Esophagus squamous epithelium (tissue), 5 donors: ENCODE measurements at places on chromosomes 4 and X.

DNA sequence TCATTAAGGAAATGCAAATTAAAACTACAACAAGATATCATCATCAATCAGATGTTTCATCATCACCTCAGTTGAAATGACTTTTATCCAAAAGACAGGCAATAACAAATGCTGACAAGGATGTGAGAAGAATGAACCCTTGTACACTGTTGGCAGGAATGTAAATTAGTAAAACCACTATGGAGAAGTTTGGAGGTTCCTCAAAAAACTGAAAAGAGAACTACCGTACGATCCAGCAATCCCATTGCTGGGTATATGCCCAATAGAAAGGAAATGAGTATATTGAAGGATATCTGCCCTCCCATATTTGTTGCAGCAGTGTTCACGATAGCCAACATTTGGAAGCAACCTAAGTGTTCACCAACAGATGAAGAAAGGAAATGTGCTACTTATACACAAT, 50.6 kb upstream of the STARD8 start:
- no peak for DNase-seq

GRCh38 chr4:56655627-56656345, 25.3 kb downstream of the HOPX start:
- no peak for DNase-seq

- DNase-seq, result no peak
Measured at GRCh38 chr4:140112576-140112975, 41.4 kb downstream of the MAML3 start.

DNA sequence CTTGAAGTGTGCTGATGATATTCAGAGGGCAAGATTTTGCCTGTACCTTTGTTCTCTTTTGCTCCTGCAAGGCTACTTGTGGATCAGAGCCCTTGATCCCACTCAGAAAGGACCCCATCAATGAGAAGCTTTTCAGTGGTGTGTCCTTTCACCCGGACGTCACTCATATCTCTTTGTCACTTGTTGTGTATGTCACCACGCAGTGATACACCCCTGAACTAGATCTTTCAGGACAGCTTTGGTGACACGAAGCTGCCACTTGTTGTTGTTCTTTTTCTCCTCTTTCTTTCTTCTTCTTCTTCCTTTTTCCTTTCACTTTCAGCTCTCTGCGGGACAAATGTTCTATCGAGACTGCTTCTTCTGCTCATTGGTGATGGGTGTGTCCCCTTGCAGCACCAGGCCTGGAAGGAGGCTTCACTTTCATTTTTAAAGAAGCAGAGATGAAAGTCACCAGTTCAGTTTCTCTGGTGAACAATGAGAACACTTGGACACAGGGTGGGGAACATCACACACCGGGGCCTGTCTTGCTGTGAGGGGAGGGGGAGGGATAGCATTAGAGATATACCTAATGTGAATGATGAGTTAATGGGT, 83.6 kb downstream of the NBDY start:
- DNase-seq, result no peak

DNA sequence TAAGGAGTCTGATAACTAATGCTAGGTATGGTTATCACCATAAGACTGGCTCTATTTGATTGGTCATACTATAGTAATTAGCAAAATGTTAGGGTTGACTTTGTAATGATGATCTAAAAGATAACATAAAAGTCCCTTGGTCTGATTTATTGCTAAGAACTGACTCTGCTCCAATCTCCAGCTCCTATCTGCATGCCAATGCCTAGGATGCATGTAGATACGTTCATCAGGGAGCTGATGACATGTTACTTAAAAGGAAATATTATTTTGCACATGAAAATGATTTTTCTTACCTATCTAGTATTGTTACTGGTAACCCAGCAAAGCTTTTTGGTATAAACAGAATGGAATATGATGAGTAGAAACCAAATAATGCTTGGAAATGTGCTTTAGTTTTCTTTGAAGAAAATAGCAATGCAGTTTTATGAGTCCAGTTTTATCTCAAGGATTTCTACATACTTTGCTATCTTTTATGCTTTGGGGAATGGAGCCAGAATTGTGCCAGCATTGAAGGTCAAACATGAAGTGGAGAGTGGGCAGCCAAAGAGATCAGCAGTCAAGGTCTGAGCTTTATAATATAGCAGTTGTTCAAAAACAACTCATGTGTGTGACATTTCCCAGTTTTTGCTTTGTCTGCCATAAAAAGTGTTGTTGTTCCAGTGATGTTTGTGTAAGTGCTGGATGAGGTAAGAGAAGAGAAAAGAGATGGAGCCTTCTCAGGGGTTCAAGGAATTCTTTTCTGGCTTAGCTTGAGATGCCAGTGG, 121.0 kb downstream of the ARHGAP24 start:
- no peak for DNase-seq

DNA sequence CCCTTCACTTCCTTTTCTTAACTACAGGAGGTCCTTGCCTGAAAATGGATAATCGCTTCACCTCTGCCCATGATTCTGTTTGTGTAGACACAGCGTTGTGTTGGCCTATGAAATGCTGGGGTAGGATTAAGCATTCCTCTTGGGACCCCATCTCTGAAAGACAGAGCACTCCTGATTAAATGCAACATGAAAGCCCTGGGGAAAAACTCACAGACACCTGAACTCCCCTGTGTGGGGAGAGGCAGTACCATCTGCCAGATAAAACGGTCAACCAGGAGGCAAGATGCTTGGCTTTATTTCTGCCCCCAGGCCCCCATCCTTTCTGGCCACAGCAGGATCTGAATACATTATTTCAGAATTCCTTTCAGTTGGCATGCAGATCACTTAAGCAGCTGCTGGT, 1.9 kb downstream of the LGI2 start:
- no peak for DNase-seq

GRCh38 chr4:169383724-169384123, 113.0 kb upstream of the SH3RF1 start:
- no peak for DNase-seq

GRCh38 chr4:148574502-148574901, 132.3 kb upstream of the NR3C2 start:
- no peak for DNase-seq

GRCh38 chr4:20944451-20944850, 244.2 kb downstream of the PACRGL start:
- no peak for DNase-seq

GRCh38 chrX:102745857-102746584, 25.5 kb downstream of the GPRASP3 start:
- no peak for DNase-seq

DNA sequence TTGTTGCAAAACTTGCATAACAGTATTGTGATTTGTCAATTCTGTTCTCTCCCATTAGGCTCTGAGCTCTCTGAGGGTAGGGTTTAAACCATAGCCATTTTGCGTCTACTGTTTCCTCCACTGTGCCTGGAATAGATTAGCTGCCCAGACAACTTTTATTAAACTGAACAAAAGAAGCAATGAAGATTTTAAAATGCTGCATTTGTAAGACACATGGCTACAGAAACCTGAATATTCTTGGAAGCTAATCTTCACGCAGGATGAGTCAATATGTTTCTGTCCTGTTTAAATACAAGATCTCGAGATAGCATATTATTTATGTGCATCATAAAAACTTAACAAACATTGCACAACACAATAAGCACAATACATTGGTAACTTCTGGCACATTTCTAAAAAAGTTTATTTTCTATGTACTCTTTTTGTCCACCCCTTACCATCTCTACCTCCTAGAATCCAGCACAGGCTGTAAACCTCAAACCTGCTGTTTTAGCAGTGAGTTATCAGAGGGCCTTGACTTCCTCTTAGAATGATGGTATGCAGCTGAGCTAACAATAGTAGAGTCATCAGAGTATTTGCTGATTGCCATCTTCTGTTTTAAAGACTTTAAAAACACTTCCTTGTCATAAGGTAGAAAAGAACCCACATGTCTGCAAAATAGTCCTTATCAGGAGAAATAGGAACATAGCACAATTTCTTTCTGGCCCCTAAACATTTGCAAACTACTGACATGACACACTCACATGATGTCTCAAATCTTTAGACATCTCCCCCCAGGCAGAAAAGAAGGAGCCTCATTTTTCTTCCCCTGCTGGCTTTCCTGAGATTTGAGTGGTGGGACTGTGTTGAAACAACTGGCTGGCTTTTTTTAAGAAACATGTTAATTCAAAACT, 10.6 kb upstream of the CCNG2 start:
- no peak for DNase-seq

GRCh38 chrX:113136836-113137235, 296.2 kb upstream of the AMOT start:
- DNase-seq, result no peak

GRCh38 chr4:181595716-181596115, 647.5 kb upstream of the TENM3 start:
- no peak for DNase-seq

- no peak for DNase-seq
Measured at GRCh38 chr4:113288696-113289095, 239.2 kb downstream of the ANK2 start.

DNA sequence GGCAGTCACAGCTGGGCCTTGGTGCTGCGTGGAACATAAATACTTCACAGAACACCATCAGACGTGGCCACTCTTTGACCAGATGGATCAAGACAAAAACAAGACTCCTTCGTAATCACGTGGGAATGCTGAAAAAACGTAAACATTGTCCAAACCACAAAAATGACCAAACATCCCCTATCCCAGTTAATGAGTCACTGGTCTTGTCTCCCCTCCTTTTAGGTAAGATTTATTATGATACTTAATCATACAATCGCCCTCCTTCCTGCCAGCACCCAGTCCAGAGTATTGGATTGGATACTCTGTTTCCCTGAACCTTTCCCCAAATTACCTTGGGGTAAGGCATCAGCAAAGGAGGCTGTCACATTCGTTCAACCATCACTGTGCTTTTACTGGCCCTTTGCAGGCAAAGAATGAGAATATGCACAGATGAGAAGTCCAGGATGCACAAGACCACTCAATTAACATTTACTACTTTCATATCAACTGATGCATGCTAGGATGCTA, 601 bp upstream of the TCEANC start:
- no peak for DNase-seq

GRCh38 chrX:5898463-5898862, 330.2 kb downstream of the NLGN4X start:
- DNase-seq, result no peak

DNA sequence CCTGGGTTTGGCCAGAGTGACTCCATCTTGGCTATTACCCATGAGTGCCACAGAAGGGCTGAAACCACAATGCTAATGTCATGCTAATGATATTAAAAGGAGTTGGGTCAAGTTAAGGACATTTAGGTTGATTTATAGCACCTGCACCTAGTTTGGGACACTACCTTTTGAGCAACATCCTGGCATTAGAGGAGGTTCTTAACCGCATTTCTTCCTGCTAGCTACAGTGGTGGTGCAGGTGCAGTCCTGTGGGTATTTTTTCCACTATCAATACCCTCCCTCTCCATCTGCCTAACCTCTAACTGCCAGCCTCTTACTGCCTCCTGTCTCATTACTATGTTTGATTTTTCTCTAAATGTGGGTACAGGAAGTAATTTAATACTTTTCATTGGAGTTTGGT, 1276.1 kb downstream of the FSTL5 start:
- DNase-seq, result no peak

- no peak for DNase-seq
Measured at GRCh38 chr4:39285111-39285795, 80.9 kb downstream of the RFC1 start.

GRCh38 chr4:86895692-86896488, 3.7 kb upstream of the C4orf36 start:
- no peak for DNase-seq

GRCh38 chr4:40514497-40514951, 115.1 kb downstream of the RBM47 start:
- no peak for DNase-seq

DNA sequence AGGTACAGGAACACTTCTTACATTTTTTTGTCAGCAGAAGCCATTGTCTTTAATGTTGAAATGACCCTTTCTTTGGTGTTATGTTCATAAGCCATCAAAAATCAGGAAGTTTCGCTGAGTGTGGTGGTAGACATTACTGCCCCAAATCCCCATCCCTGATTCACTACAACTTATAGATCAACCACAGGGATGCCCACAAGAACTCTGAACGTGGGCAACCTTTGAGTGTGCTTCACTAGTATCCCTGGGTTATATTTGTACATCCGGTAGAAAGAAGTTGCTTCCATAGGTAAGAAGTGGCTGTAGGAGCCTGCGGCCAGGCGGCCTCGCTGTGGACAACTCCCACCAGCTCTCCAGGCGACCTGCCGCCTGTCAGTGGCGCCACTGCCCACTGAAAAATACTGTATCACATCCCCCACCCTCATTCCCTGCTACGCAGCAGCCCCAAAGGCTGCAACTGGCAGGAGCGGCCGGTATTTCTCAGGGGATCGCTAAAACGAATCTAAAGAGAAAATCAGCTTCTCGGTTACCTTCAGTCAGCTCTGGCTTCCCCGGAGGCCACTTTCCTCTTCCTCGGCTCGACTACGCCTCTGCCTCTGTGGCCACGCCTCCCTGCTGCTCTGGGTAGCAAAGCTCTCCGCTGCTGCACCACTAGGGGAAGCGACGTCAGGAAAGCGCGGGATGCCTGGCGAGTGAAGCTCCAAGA, 13.9 kb upstream of the ETDC start:
- no peak for DNase-seq

DNA sequence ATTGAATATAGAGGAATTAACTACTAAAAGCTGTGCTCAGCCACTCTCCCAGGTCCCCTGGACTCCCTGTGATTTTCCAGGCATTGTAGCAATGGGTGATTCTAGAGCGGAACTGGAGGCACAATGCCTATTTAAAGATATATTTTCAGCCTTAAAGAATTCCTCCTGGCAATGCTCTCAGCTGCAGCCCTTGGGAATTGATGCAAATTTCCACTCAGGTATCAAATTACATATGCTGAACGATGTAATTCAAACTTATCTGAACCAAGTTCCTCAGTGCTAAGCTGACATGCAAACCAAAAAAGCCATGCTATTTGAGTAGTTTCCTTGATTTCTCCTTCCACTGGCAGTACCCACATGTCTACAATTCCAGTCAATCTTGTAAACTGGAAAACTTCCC, 86.3 kb upstream of the GABRA3 start:
- no peak for DNase-seq

GRCh38 chr4:54575919-54576318, 81.8 kb upstream of the KIT start:
- DNase-seq, result no peak

DNA sequence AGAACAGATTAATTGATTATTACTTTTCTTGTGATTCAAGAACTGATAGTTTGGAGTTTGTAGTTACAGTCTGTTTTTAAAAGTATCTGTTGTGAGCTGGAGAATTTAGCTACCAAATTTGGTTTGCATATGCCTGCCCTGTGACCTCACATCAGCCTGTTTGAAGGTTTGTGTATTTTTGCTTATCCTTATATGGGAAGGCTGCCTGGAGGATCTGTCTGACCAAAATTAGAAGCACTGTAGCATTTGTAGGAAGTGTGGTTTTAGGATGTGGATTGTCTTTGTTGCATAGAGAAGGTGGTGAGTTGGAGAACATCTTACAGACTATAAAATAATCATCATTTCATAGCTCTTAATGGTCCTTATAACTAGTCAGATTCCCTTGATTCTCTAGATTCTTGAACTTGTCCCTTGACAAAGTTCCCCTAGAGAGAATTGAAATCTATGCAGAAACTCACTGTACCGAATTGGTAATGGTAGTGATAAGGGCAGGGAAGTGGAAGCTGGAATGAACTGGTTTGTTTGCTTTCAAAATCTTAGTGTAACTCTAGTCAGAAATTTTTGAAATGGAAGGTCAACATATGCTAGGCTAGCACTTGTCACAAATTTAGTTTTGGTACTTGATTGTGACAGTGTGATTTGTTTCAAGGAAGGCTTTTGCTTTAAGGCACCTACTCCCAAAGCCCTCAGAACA, 57.3 kb downstream of the SH3BGRL start:
- DNase-seq, result no peak
